OCI-M1 (cell line): ENCODE measurements at places on chromosomes 6 and 20.

- peak; percentile 33 for DNase-seq
Observed at GRCh38 chr6:56689114-56689513, 46.4 kb upstream of the DST start.

GRCh38 chr6:126341126-126341525, 1.2 kb downstream of the CENPW start:
- no peak for DNase-seq

- DNase-seq, result peak; percentile 42
Observed at GRCh38 chr20:31721408-31722256, 1.0 kb downstream of the BCL2L1 start.

DNA sequence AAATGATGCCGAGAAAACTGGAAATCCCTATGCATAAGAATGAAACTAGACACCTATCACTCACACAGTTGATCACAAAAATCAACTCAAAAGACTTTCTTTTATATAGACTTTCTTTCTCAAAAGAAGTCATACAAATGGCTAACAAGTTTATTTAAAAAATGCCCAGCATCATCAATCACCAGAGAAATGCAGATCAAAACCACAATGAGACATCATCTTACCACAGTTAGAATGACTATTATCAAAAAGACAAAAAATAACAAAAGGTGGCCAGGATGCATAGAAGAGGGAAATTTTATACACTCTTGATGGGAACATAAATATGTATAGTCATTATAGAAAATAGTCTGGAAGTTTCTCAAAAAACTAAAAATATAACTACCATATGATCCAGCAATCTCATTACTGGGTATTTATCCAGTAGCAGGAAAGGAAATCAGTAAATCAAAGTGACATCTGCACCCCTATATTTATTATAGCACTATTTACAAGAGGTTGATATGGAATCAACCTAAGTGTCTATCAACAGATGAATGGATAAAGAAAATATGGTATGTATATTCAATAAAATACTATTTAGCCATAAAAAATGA, 3.4 kb upstream of the RNF217 start:
- peak; percentile 71 for DNase-seq

- DNase-seq, result peak; percentile 78
Observed at GRCh38 chr20:34675993-34676641, 775 bp downstream of the PIGU start.

GRCh38 chr6:158784505-158784904, 34.7 kb downstream of the EZR start:
- no peak for DNase-seq

DNA sequence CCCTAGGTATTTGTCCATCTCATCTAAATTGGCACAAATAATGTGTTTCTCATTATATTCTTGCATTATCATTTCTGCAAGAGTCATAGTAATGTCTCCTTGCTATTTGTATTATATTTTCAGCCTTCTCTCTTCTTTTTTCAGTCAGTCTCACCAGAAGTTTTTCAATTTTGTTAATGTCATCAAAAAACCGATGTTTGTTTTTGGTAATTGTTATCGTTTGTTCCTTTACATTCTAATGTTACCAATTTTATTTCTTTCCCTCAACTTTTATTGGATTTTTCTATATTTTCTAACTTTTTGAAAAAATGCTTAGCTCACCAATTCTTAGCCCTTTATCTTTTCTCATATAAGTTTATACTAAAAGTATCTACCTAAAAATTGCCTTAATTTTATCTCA, 82.2 kb upstream of the NRSN1 start:
- no peak for DNase-seq

DNA sequence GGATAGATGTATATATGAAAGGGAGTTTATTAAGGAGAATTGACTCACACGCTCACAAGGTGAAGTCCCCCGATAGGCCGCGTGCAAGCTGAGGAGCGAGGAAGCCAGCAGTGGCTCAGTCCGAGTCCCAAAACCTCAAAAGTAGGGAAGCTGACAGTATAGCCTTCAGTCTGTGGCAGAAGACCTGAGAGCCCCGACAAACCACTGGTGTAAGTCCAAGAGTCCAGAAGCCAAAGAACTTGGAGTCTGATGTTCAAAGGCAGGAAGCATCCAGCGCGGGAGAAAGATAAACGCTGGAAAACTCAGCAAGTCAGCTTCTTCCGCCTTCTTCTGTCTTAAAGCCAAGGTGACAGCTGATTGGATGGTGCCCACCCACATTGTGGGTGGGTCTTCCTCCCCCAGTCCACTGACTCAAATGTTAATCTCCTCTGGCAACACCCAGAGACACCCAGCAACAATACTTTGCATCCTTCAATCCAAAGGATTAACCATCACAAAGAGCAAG, 102.6 kb upstream of the GJE1 start:
- peak; percentile 66 for DNase-seq

- peak; percentile 58 for DNase-seq
Observed at GRCh38 chr20:58652606-58653294, 1.7 kb downstream of the STX16 start.

GRCh38 chr6:70180901-70181599, 121.8 kb downstream of the COL9A1 start:
- peak; percentile 16 for DNase-seq

GRCh38 chr6:36848658-36849441, 9.6 kb upstream of the CPNE5 start:
- peak; percentile 96 for DNase-seq

- no peak for DNase-seq
Observed at GRCh38 chr20:9408422-9409300, 105.7 kb upstream of the LAMP5 start.

DNA sequence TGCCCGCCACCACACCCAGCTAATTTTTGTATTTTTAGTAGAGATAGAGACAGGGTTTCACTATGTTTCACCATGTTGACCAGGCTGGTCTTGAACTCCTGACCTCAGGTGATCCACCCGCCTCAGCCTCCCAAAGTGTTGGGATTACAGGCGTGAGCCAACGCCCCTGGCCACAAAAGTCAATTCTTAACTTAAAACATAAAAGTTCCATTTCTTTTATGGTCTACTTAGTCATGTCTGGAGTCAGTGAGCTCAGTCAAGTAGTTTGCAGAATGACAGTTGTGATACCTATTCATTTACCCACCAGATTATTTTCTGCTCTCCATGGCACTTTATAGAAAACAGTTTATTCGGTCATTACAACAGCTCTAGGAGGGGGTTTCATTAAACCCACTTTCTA, 103.1 kb upstream of the ESR1 start:
- DNase-seq, result no peak

- peak; percentile 81 for DNase-seq
Observed at GRCh38 chr6:128259730-128260685, 260.4 kb downstream of the PTPRK start.

DNA sequence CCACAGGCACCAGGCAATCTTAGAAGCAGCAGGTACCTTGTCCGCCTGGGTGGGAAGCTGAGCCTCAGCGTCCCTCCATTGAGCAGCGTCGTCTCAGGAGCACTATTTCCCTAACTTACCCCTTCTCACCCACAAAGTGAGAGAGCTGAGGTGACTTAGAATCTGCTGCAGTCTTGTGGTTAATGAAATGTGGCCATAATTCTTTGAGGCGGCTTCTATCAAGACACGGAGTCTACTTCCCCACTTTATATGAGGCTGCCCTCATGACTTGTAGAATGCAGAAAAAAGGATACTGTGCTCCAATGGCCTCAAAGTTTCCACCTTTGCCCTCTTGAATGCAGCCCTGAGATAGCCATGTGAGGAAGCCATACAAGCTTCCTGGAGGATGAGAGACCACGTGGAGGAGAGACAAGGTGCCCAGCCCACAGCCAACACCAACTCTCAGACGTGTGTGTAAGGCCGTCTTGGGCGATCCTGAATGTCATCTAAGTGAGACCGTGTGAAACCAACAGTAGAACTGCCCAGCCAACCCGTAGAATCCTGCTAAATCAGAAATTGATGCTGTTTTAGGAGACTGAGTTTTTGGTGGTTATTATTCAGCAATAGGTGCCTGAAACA, 9.1 kb upstream of the TAGAP start:
- DNase-seq, result no peak

DNA sequence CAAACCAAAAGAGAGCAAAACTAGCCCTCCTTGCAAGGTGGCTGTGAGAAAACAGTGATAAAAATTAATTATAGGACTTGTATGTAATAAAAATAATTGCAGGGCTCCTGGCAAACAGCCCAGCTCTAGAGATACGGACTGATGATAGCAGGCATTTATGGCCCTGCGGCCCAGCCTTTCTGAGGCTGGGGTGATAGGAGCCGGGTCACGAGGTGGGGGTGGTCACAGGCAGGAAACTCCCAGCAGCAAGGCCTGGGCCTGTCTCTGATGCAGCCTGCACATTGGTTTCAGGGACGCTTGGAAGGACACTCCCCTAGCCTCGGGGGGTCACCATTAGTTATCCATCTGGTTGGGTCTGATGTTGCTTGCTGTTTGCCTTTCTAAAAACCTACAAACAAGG, 18.7 kb upstream of the TTPAL start:
- peak; percentile 33 for DNase-seq

GRCh38 chr6:6331393-6331792, 10.9 kb upstream of the F13A1 start:
- no peak for DNase-seq

GRCh38 chr20:1721687-1722512, 64.3 kb upstream of the SIRPG start:
- DNase-seq, result no peak

GRCh38 chr6:148311966-148312669, 30.5 kb upstream of the SASH1 start:
- no peak for DNase-seq

GRCh38 chr20:51729771-51730170, 38.4 kb downstream of the ATP9A start:
- DNase-seq, result no peak

DNA sequence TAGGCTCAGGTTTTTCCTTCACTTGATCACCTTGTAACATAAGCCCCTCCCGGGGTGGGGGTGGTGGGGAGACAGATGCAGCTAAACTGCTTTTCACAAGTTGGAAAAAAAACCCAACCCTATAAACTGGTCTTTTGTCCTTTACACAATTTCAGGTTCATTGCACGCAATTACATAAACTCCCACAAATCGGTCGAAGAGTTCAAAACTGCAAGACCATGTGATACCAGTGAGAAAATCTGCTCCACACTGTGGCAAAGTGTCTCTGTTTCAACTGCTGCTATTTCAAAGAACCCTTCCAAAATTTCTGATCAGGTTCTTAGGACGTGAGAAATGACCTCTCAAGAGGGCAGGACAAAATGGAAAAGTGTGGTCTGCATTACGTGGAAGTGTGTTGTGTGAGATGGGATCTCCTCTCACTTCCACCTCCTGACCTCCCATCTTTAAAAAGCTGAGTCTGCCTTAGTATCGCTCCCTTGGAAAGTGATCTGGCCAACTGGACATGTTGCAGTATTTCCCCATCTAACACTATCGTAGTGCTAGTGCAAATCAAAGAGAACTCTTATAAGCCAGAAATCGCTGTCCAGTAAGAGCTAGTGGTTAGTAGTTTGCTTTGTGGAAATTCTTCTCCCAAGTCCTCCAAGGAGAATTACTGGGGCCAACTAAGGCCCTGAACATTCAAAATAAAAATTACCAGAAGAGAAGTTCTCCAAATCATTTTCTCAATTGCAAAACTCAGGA, 60.1 kb downstream of the PRND start:
- DNase-seq, result no peak

- no peak for DNase-seq
Observed at GRCh38 chr6:35586542-35586941, 73.8 kb upstream of the TULP1 start.

DNA sequence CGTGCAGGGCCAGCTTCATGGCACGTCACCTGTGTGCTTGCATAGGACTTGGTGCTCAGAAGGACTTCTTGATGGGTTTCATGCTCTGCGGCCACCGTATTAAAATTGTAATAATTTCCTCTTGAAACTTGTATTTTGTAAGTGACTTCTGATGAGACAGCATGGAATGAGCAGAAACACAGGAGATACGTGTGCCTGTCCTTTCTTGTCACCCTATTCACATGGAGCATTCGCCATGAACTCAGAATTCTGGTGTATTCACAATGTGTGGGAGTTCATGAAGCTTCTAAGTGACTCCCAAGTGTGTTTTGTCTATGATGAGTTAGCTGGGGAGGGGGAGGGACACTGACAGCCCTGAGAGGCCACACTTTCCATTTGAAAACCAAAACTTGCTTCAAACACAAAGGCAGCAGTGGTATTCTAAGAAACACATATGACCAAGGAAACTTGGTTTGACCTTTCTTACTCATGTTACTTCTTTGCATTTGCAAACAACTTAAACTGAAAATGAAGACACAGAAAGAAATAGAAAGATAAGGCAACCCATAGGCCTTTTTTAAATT, 92.1 kb upstream of the NEDD9 start:
- peak; percentile 50 for DNase-seq

GRCh38 chr20:20734475-20734948, 22.1 kb upstream of the RALGAPA2 start:
- DNase-seq, result peak; percentile 79

DNA sequence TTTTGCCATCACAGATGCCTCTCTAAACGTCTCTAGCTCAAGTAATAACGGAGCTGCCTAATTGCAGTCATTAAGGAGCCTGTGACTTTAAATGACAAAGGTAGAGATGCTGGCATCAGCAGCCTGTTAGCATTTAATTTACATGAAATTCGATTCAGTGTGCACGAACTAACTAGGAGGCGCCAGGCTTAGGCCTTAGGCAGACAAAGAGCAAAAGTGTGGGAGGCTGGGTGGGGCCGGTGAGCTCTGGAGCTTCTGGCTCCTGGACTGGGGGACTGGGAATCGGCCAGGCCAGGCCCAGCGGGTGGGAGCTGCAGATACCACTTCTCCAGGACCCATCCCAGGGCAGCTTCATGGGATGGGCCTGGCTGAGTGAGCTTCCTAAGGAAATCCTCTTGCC, 170.0 kb upstream of the AGPAT4 start:
- no peak for DNase-seq

DNA sequence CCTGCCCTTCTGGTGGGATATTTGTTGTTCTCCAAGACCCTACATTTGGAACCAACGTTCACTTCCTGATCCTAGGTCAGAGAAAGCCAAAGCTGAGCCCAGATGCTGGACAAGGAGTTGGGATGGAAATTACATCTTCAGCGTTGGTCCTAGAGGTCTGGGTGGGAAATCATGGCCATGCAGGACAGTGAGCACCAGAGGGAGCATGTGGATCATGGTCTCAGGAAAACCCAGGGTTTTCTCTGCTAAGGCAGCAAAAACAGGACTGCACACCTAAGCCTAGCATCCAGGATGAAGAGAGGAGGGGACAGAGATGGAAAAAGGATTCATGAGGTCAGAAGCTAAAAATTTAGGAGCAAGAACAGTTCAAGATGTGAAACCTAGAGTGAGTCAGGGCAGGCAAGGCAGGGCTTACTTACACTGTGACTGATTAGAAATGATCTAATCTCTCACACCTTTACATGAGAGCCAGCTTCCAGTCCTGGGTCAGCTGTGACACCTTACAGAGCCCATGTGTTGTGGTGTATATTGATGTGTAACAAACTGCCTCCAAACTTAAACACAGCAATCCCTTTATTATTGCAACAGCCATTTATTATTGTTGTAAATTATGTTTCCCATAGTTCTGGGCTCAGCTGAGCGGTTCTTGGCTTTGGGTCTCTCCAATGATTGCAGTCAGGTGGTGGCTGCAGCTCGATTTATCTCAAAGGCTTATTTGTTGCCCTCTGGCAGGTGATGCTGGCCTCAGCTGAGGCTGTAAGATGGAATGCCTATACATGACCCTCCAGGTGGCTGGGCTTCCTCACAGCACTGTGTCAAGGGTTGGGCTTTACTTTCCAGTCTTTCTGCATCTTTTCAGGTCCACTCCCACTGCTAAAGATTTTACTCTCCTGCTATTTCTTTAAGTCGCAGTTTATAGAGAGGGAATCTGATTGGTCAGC, 6.5 kb downstream of the C20orf202 start:
- no peak for DNase-seq
